ENCODE measurements at places on chromosomes 3 and 15.
A peak's percentile ranks its signal among the peaks of the same experiment; 100 is the strongest.

DNA sequence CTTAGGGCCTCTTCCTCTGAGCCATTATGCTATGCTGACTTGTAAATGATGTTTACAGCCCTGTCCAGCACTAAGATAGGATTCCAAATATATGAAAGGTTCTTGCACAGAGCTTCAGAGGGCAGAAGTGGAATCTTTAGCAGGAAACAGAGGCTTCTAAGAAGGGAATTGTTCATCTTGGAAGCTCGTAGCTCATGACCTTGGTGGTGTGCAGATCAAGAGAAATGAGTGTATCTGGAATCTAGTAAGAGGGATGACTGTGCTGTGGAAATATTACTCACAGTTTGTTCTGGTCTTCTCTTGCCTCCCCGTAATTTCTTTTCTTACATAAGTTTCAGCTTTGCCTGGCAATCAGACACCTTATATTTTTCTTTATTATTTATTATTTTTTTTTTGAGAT, 175.8 kb downstream of the SPATA16 start:
- no peak for DNase-seq

DNA sequence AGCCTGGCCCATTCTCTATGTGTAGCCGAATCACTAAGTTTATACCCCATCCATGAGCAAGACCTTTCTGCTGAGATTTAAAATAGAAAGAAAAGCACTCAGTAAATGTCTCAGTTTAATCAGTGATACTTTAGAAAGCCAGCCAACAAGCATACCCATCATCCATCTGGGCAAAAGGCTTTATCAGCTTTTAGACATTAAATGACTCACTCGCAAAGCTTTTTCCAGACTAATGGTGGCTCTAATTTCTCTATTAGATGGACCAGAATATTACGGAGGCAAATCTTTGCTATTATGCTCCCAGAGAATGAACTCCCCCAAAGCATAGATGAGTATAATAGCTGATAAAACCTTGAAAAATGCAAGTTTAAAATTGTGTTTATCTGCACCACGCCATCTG, 727.8 kb downstream of the GBE1 start:
- DNase-seq = no peak

GRCh38 chr3:192188218-192188835, 539.0 kb downstream of the FGF12 start:
- no peak for DNase-seq

- no peak for DNase-seq
Observed at GRCh38 chr3:193270451-193270850, 29.4 kb downstream of the PLAAT1 start.

DNA sequence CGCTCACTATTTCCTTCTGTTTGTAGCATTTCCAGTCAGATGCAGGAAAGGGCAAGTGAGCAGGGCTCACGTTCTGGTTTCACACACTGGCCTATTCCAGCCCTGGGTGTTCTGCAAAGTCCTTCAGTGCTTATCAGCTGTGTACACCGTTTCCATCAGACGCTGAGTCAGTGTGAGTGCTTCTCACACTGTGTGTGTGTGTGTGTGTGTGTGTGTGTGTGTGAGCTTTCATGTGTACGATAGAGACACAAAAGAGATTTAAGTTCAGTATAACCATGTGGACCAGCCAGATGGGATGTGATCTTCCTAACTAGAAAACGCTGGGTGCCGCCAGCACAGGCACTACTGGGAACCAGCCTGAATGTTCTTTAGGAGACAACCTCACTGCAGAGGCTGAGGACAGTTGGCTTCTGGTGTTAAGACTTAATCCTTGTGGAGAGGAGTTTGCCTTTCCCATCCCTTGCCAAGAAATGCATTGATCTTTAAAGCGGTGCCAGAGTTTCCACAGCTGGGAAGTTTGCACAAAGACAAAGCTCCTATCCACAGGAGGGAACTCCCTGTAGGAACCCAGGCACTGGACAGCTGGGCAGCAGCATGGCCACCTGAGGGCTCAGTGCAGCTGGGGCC, 3.9 kb upstream of the CHSY1 start:
- DNase-seq = no peak

DNA sequence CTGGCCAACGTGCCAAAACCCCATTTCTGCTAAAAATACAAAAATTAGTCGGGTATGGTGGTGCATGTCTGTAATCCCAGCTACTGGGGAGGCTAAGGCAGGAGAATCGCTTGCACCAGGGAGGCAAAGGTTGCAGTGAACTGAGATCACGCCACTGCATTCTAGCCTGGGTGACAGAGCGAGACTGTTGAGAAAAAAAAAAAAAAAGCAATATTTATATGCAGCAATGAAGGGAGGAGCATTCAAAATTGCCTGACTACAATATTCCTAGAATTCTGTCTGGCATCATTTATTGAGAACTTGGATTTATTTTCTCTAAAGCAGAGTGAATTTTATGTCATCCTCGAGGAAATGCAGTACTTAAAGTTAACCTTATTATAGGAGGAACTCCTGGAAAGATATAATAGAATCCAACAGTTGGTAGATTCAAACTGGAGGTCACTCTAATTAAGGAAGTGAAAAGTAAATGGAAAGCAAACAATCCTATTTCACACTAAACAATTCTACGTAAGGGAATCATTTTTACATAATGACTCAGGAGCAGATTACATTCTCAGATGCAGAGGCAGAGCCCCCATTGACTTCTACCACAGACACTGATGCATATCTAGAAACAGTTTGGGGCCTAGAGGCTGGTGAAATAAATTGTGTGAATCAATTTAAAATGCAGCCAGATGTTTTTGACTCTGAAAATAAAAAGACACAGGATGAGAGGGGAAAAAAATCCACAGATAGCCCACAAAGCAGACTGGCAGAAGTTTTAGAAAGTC, 82.1 kb upstream of the FHIT start:
- DNase-seq = no peak

- no peak for DNase-seq
Observed at GRCh38 chr3:46186471-46187340, 21.4 kb downstream of the CCR1 start.

DNA sequence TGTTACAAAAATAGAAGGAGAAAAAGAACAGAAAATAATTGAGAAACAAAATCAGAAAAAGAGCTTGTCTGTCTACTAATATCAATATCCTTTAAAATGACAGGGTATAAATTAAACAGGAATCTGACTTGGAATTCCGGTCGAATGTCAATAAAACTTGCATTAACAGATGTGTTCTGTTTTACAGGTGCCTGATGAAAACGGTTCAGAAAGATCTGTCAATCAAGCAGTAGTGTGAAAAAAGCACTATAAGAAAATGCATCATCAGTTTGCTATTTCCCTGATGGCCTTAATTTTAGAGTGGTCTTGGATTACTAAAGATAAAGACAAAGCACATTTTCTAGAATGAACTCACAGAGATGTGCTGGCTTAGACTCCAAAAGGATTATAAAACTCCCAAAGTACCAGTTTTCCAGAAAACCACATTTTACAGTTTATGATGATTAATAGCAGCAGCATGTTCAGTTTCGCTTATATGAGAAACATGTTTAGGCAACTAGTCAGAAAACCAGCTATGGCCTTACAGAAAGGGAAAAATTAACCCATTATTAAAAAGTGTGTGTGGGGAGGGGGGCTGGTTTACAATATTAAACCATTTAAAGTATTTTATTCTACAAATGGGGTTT, 8.2 kb upstream of the C3orf38 start:
- no peak for DNase-seq

GRCh38 chr3:183385698-183386613, 42.5 kb downstream of the MCF2L2 start:
- peak; percentile 58 for DNase-seq

GRCh38 chr15:88949734-88950400, 36.7 kb upstream of the MFGE8 start:
- DNase-seq = no peak

DNA sequence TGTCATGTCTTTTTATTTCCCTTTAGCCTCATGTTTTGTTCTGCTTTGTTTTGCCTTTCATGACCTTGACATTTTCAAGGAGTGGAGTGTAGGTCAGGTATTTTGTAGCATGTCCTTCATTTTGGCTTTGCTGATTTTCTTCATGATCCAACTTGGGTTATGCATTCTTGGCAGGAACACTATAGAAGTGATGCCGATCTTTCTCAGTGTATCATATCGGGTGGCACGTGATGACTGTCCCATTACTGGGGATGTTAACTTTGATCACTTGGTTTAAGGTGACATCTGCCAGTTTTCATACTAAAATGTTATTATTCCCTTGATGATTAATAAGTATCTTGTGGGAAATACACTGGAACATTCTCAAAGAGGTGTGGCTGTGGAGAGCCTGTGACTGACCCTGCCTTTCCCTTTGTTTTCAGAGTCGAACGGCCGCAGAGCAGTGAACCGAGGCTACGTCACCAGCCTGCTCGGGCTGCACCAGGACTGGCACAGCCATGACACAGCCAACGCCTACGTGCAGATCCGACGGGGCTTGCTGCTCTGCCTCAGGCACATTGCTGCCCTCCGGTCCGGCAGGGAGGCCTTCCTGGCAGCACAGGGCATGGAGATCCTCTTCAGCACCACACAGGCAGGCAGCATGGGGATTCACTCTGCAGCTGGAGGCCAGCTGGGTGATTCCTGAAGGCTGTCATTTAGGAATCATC, 167.7 kb downstream of the AGBL1 start:
- no peak for DNase-seq

- no peak for DNase-seq
Observed at GRCh38 chr3:22907161-22907780, 295.9 kb upstream of the UBE2E2 start.

- no peak for DNase-seq
Observed at GRCh38 chr3:183331498-183331897, 78.4 kb downstream of the B3GNT5 start.

DNA sequence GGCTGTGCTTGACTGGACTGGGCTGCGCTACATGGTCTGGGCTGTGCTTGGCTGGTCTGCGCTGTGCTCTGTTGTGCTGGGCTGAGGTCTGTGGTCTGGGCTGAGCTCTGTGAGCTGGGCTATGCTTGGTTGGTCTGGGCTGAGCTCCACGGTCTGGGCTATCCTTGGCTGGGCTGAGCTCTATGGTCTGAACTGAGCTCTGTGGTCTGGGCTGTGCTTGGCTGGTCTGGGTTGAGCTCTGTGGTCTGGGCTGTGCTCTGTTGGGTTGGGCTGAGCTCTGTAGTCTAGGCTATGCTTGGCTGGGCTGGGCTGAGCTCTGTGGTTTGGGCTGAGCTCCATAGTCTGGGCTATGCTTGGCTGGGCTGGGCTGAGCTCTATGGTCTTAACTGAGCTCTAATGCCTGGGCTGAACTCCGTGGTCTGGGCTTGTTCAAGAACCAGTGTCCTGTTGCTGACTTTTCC, 92.0 kb downstream of the PLXNA1 start:
- no peak for DNase-seq

Data from CD8-positive, alpha-beta memory T cell (primary cell).